ENCODE measurements at places on chromosomes 7 and 10. TPM values are rescaled to one million over a fixed set of nuclear protein-coding genes. Genes with fewer than 3 reads are reported as not detected.
A peak's percentile ranks its signal among the peaks of the same experiment; 100 is the strongest.

SNX10 gene
- total RNA-seq: 7.9 TPM

PLXNA4 gene
- total RNA-seq: 1.2 TPM

SSC4D gene
- total RNA-seq: 0.86 TPM

LRRTM3 gene
- total RNA-seq: 0.12 TPM

CALML5 gene
- not detected for total RNA-seq

LRWD1 gene
- 69.5 TPM for total RNA-seq

SFMBT2 gene
- total RNA-seq: 2.1 TPM

FAM107B gene
- 33.5 TPM for total RNA-seq

TET1 gene
- 3.0 TPM for total RNA-seq

KEL gene
- not detected for total RNA-seq

CPXM2 gene
- total RNA-seq: not detected

CYP2E1 gene
- total RNA-seq: 3.3 TPM

FZD8 gene
- 275 TPM for total RNA-seq

DNA sequence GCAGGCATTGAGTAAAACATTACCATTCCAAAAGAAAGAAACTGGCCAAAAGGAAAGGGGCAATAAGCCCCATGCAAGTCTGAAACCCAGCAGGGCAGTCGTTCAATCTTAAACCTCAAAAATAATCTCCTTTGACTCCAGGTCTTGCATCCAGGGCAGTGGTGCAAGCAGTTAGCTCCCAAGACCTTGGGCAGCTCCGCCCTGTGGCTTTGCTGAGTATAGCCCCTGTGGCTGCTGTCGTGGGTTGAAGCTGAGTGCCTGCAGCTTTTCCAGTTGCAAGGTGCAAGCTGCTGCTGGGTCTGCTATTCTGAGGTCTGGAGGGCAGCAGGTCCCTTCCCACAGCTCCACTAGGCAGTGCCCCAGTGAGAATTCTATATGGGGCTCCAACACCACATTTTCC, 580.1 kb upstream of the AUTS2 start:
- DNase-seq: no peak

DNA sequence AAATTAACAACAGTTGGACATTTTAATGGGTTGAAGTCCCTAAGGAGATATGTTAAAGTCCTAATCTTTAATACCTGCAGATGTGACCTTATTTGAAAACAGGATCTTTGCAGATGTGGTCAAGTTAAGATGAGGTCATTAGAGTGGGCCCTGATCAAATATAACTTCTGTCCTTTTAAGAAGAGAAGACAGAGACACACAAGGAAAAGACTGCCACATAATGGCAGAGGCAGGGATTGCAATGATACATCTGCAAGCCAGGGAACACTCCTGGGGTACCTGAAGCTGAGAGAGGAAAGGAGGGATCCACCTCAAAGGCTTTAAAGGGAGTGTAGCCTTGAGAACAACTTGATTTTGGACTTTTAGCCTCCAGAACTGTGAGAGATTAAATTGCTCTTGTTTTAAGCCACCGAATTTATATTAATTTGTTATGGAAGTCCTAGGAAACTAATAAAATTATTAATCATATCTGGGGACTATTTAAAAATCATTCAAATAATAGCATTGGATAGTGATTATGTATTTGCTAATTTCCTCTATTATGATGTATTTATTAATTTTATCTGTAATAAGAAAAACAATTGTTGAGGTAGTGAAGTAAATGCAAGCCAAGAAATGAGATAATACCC, 700.0 kb upstream of the PCDH15 start:
- DNase-seq: peak; percentile 72

GRCh38 chr10:133384071-133384470, 5.0 kb downstream of the PAOX start:
- DNase-seq: no peak

- no peak for DNase-seq
These were observed 217.7 kb downstream of the TMEM178B start for GRCh38 chr7:141291541-141291940.

DNA sequence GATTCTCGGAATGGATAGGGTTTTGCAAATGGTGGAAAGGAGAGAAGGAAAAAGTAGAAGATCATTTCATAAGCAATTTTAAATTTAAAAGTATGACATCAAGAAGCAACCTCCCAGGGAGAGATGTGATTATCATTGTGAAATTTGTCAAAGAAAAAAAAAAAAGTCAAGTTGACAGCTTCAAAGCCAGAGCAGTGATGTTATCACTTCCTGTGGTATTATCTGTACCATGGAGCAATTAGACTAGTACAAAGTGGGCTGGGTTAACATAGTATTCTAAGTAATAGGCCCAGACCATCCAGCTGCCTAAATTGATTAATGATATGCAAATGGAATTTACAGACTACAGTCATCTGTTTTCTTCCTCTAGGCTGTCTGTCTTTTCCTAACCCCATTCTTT, 84.0 kb upstream of the NPY start:
- DNase-seq: no peak

- no peak for DNase-seq
These were observed 1335.9 kb upstream of the SORCS1 start for GRCh38 chr10:108500396-108500795.

- DNase-seq: peak; percentile 77
These were observed 629.3 kb downstream of the IPMK start for GRCh38 chr10:57638411-57638810.

DNA sequence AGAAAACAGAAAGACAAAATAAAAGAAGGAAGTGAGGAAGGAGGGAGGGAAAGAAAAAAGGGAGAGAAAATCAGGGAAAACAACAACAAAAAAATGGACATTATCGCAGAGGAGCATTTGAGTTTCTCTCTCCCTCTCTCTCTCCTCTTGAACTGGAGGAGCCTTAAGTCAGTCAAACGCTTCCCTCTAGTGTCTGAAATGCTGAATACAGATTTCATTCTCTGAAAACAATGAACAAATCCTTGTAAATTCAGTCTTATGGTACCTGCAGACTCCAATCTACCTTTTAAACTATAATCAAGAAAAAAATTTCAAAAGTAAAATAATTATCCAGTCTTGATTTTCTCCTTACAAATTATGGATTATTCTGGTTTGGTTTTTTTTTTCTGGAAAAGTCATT, 89.2 kb upstream of the PFKP start:
- DNase-seq: peak; percentile 59

GRCh38 chr10:126963354-126963753, 58.1 kb downstream of the DOCK1 start:
- DNase-seq: no peak

DNA sequence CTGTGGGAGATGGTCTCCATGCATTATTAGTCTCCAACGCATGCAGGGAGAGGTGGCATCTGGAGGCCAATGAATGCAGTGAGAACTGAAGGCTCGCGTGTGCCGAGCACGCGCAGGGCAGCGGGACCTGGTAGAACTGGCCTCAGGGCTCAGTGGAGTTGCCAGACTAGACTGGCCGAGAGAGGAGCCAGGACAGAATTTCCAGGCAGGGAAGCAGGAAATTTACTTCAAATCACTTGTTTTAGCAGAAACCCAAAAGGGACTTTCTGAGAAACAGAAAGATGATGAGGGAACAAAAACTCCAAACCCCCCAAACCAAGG, 311.0 kb upstream of the IMMP2L start:
- DNase-seq: no peak

GRCh38 chr7:152180587-152180986, 155.1 kb downstream of the GALNT11 start:
- DNase-seq: no peak

DNA sequence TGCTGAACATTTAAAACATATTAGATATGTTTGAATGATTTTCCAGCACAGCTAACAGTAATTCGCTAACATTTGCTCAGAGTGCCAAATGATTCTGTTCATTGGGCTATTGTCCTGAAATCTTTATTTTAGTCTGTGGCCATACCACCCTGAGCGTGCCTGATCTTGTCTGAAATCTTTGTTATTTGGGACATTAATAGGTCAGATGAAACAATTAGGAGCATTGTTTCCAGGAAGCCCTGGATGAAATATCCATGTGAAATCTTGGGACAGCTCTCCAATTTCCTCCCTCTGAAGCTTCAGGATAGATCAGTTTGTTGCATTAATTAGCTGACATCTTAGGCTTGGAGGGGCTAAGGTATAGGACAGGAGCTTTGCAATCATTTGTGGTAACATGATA, 512.0 kb downstream of the KIF20B start:
- DNase-seq: no peak

- DNase-seq: no peak
These were observed 238.5 kb upstream of the PITRM1 start for GRCh38 chr10:3411044-3411443.

- no peak for DNase-seq
These were observed 1190.6 kb downstream of the SORCS1 start for GRCh38 chr10:105973902-105974301.

DNA sequence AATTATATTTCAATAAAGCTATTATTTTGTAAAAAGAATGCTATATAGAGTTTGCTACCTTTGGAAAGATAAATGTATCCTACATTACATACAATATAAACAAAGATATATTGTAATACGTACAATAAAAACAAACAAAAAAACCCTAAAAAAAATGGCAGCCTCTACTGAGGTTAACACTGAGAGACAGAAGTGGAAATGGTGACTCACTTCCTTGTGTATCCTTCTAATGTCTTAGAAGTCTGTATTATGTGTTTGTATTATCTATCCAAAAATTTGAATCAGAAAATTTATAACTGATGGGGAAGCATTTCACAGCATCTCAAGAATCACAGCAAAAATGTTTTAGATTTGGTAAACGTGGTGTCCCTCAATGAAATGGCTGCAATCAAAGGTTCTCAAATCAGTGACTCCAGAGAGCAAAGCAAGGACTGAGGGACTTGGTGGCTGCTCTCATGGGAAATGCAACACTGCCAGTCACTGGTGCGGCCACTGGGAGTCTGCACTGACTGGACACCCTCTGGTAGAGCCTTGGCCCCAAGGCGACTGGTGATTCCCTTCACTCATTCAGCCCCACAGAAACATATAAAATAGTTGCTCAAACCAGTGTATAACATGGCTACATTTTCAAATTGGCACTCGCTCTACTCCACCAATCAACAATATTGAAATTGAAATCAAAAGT, 53.8 kb downstream of the PANK1 start:
- peak; percentile 26 for DNase-seq

DNA sequence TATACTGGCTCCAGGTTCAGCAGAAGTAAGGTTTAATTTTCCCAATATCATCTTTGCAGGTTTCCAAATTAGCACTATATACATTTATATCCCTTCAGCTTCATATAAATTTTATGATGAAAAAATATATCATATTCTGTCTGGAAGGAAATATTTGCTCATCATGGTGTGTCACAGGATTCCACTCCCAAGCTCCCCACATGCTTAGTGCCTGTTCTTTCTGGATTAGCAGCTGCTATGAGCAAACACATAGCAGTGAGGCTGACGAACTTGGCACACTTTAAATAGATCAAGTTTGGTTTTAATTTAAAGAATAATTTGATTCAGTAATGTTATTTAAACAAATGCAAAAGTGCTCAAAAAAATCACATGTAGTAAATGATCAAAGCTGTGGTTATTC, 251.9 kb downstream of the AGMO start:
- peak; percentile 25 for DNase-seq

- DNase-seq: no peak
These were observed 787.0 kb upstream of the C7orf33 start for GRCh38 chr7:147803606-147804005.

DNA sequence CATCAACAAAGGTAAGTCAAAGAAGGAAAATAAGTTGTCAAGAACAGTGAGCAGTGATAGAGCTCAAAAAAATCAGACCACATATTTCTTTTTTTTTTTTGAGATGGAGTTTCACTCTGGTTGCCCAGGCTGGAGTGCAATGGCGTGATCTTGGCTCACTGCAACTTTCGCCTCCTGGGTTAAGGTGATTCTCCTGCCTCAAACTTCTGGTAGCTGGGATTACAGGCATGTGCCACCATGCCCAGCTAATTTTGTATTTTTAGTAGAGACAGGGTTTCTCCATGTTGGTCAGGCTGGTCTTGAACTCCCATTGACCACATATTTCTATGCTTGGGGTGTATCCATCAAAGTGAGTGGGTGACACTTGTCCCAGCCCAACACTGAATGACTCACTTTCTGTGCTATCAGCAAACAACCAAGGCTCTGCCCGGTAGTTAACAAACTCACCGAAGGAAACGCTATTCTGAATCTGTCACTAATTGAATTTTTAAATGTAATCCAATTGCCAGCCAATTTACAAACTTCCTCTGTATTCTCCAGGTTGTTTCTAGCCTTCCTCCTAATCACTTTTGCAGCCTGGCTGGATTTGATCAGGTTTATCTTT, 19.6 kb upstream of the SMNDC1 start:
- peak; percentile 26 for DNase-seq

DNA sequence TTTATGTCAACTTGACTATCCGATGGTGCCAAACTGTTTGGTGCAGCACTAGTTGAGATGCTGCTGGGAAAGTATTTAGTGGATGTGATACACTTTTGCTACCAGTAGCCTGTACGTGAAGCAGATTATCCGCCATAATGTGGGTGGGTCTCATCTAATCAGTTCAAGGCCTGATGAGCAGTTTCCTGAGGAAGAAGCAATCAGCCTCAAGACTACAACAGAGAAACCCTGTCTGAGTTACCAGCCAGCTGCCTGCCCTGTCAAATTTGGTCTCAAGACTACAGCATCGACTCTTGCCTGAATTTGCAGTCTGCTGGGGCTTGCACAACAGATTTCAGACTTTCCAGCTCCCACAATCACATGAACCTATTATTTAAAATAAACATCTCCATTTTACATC, 10.9 kb upstream of the RBP3 start:
- no peak for DNase-seq

DNA sequence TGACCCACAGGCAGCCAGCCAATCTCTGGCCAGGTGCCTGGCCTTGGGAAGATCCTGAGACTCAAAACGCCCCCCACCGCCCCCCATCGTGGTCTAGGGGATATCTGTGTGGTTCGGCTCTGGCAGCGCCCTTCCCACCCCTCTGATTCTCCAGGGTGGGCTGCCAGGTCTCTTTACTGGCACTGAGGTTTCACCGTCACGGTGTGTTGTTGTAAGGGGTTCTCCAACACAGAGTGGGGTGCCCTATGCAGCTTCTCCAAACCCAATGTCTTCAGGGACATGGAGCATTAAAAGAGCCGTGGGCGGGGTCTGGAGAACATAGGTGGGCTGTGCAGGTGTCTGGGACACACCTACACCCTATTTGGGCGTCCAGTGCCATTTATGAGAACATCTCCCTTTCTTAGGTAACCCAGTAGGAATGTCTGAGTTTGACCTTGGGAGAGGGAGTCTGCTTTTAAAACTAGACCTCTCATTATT, 1.5 kb downstream of the MAFK start:
- peak; percentile 34 for DNase-seq

DNA sequence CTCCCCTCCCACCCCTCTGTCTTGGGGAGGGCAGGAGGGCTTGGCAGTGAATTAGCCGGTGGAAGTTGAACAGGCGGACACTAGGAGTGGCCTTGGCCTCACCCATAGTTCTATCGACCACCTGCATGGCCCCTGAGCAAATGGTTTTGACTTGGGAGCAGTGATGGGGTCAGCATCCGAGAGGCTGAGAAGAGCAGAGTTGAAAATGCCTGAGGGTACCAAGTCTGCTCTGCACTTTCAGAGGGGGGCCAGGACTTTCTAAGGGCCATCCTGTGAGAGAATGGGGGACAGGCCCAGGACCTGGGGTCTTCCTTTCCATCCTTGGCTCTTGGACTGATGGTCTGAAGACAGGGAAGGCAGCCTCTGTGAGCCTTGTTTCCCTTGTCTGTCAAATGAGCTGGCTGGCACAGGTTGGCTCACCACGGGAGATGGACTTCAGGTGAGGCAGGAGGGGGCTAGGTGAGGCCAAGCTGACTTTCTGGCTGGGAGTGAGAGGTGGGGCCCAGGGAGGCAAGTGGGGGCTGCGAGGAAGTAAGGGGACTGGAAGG, 29.4 kb downstream of the CDH23 start:
- DNase-seq: no peak

- DNase-seq: no peak
These were observed 62.8 kb upstream of the SAMD8 start for GRCh38 chr10:75048669-75049098.

- peak; percentile 46 for DNase-seq
These were observed 229.0 kb downstream of the PRPF18 start for GRCh38 chr10:13815756-13816155.

All from PC-3 (cell line).